Peyer's patch (tissue), 4 donors: ENCODE measurements at places on chromosomes 16 and 17. TPM values are rescaled to one million over a fixed set of nuclear protein-coding genes. Genes with fewer than 3 reads are reported as not detected.

The PEX12 gene
- total RNA-seq: 2.5 TPM

The WNT9B gene
- not detected for total RNA-seq

The TNFRSF12A gene
- total RNA-seq: 37.1 TPM

The TNFSF13 gene
- total RNA-seq: 5.0 TPM

The CLDN6 gene
- not detected for total RNA-seq

The KIFC3 gene
- total RNA-seq: 530 TPM

The CHD9NB gene
- not detected for total RNA-seq

GRCh38 chr17:48746916-48747444, 18.4 kb upstream of the HOXB13 start:
- H3K4me1 ChIP-seq: no peaks in the 10 kb centered on the region
- no peak for DNase-seq
- H3K36me3 ChIP-seq: no peaks in the 10 kb centered on the region
- no peak overlapping the region for H3K27ac ChIP-seq

DNA sequence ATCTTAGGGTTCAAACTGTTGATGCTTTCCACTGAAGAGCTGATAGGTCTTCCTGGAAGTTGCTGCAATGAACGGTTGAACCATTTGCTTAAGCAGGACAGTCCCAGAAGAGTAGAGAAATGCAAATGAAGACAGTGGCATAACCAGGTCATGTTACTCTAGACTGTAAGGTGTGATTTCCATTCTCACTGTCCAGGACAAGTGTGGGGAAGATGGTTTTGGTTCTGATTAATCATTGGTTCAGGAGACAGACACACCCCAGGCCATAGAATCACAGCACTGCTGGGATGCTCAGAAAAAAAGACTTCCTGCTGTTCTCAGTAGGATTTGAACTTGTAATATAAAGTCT, 34.8 kb upstream of the XYLT2 start:
- no peak overlapping the region for H3K4me3 ChIP-seq
- no peak overlapping the region for H3K27ac ChIP-seq
- no peaks in the 10 kb centered on the region for H3K27me3 ChIP-seq
- no peak for DNase-seq

DNA sequence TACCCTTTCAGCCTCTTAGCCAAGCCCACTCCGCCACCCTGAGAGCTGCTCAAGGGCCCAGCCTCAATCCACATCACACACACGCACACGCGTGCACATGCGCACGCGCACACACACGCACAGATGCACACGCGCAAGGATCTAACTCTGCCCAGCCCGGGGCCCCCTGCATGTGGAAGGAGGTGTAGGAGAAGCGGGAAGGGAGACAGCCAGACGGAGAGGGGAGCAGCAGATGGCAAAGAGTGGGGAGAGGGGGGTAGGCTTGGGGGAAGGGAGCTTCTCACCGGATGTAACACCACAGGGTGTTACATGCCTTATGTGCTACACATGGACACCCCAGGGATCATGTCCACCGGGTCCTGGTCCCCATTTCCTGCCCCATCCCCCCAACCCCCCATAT, 15.3 kb downstream of the DLG4 start:
- peak overlapping the region; percentile 52 for H3K4me3 ChIP-seq
- H3K27ac ChIP-seq: peak overlapping the region; percentile 56
- H3K36me3 ChIP-seq: peaks cover 10% of the 10 kb centered on the region
- H3K4me1 ChIP-seq: no peaks in the 10 kb centered on the region
- no peaks in the 10 kb centered on the region for H3K27me3 ChIP-seq

DNA sequence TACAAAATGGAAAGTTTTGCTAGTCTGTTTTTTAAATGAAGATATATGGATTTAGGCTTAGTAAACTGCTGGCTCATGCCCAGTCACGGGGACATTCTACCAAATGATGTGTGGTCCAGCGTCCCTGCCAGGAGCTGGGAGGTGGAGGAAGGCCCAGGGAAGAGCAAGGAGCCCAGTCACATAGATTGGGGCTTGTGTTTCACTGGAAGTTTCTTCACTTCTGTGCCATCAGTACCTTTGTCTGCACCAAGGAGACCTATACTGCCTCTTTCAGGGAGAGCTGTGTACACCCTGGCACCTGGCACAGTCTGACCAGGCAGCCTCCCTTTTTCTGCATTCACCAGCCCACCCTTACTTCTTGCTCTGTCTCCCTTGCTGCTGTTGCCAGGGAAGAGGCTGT, 32.6 kb upstream of the ERN1 start:
- H3K27me3 ChIP-seq: no peaks in the 10 kb centered on the region
- no peaks in the 10 kb centered on the region for H3K4me1 ChIP-seq
- DNase-seq: no peak
- no peak overlapping the region for H3K27ac ChIP-seq
- H3K4me3 ChIP-seq: no peak overlapping the region
- H3K36me3 ChIP-seq: peaks cover 16% of the 10 kb centered on the region

GRCh38 chr17:64384253-64385186, 6.1 kb downstream of the PECAM1 start:
- DNase-seq: peak; percentile 33
- peak overlapping the region; percentile 49 for H3K27ac ChIP-seq

DNA sequence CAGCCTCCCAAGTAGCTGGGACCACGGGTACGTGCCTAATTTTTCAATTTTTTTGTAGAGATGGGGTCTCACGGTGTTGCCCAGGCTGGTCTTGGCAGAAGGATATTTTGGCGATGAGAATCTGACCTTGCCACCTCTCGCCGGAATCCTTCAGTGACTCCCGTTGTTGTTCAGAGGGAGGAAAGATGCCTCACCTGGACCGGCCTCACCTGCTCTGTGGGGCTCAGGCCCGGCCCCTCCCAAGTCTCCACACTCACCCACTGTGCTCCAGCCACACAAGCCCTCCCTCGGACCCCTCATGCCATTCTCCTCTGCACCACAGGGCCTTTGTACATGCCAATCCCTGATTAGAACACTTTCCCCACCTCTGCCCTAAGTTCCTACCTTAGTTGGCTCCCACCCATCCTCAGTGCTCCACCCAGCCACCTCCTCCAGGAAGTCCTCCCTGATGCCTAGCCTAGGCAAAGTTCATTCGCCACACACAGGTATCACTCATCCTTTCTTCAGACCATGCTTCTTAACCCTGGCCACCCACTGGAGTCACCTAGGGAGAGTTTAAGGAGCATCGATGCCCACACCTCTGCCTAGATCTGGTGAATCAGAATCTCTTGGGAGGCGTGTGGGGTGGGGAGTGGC, 136.1 kb downstream of the GSG1L start:
- H3K4me1 ChIP-seq: no peaks in the 10 kb centered on the region
- H3K4me3 ChIP-seq: no peak overlapping the region

- H3K36me3 ChIP-seq: no peaks in the 10 kb centered on the region
- H3K4me1 ChIP-seq: no peaks in the 10 kb centered on the region
- no peak overlapping the region for H3K4me3 ChIP-seq
- DNase-seq: no peak
Measured at GRCh38 chr17:63988127-63988478, 10.0 kb upstream of the PRR29 start.

DNA sequence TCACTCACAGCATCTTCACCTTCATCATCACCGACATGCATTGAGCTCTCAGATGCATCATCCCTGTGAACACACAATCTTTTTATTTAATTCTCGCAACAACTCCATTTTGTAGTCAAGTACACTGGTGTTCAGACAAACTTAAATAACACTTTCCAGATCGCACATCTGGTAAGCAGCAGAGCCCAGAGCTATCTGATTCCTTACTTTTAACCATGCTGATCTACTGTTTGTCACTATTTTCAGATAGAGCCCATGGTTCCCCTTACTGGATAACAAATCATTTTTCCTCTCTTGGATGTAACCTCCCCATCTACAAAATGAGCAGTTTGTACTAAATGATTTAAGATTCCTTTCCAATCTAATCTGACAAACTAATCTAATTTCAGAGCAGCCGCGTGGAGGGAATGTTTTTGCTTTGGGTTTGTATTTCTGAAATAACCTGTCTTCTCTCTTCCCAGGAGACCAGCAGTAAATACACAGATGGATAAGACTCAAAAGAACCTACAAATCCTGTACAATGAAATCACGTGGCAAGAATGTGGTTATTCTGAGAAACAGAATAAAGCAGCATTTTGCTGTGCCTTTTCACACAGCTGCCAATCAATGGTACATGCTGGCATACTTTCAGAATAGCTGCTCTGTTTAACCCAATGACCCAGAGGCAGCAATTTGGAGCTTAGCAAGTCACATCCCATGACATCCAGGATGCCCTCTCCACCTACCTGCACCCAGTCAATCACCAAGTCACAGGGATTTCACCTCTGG, 72.9 kb upstream of the CCL2 start:
- no peak for DNase-seq
- H3K27me3 ChIP-seq: no peaks in the 10 kb centered on the region
- no peak overlapping the region for H3K4me3 ChIP-seq
- no peaks in the 10 kb centered on the region for H3K36me3 ChIP-seq
- H3K27ac ChIP-seq: no peak overlapping the region

GRCh38 chr17:41010441-41010840, 1.5 kb upstream of the KRTAP3-1 start:
- no peaks in the 10 kb centered on the region for H3K4me1 ChIP-seq
- no peak overlapping the region for H3K27ac ChIP-seq
- H3K27me3 ChIP-seq: no peaks in the 10 kb centered on the region
- no peaks in the 10 kb centered on the region for H3K36me3 ChIP-seq
- H3K4me3 ChIP-seq: no peak overlapping the region

- H3K4me3 ChIP-seq: no peak overlapping the region
- no peaks in the 10 kb centered on the region for H3K27me3 ChIP-seq
- H3K27ac ChIP-seq: peak overlapping the region; percentile 55
- H3K36me3 ChIP-seq: peaks cover 43% of the 10 kb centered on the region
- no peak for DNase-seq
Measured at GRCh38 chr17:18981335-18981641, 23.3 kb downstream of the FAM83G start.

DNA sequence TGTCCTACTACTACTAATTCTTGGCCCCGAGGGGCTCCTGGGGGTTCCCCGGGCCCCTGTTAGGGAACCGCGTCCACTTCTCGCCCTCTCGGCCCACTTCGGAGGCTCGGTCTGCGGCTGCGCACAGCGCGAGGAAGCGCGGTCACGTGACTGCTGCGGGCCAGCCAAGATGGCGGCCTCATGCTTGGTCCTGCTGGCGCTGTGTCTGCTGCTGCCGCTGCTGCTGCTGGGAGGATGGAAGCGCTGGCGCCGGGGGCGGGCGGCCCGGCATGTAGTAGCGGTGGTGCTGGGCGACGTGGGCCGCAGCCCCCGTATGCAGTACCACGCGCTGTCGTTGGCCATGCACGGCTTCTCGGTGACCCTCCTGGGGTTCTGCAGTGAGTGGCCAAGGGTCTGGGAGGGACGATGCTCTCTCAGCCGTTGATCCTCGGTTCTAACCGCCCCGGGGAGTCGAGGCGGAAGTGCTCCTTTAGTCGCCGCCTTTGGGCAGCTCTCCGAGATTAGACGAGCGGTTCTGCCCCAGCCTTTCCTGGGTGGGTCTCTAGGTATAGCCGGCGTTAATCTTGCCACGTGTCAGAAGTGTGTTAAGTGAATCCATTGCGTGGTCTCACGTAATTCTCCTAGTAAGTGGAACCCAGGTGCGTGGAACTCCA, at the start of gene ALG1:
ALG1 (plus strand) TSS at position 163 of the 653 bp plus-strand sequence; CDS start at position 170, 7 bp downstream.
- H3K4me3 ChIP-seq: peak within 1 kb of the TSS; percentile 68
- peak; percentile 89 for DNase-seq
- H3K27ac ChIP-seq: peak within 1 kb of the TSS; percentile 85
- no peaks in the 10 kb centered on the region for H3K27me3 ChIP-seq
- peaks cover 21% of the 10 kb centered on the region for H3K36me3 ChIP-seq
- peaks cover 6% of the 10 kb centered on the region for H3K4me1 ChIP-seq

GRCh38 chr17:66654106-66654740, 180.7 kb upstream of the CACNG5 start:
- no peaks in the 10 kb centered on the region for H3K36me3 ChIP-seq
- DNase-seq: no peak
- no peak overlapping the region for H3K27ac ChIP-seq
- H3K4me3 ChIP-seq: no peak overlapping the region
- no peaks in the 10 kb centered on the region for H3K27me3 ChIP-seq
- H3K4me1 ChIP-seq: no peaks in the 10 kb centered on the region

GRCh38 chr17:78939615-78940014, 14.4 kb upstream of the TIMP2 start:
- H3K4me3 ChIP-seq: no peak overlapping the region
- no peaks in the 10 kb centered on the region for H3K36me3 ChIP-seq
- no peak for DNase-seq

- H3K4me3 ChIP-seq: no peak overlapping the region
- DNase-seq: no peak
- H3K27ac ChIP-seq: no peak overlapping the region
- H3K4me1 ChIP-seq: no peaks in the 10 kb centered on the region
- no peaks in the 10 kb centered on the region for H3K27me3 ChIP-seq
Measured at GRCh38 chr17:9522074-9522473, 53.5 kb downstream of the STX8 start.

GRCh38 chr17:75125984-75126383, 5.6 kb downstream of the NT5C start:
- no peaks in the 10 kb centered on the region for H3K36me3 ChIP-seq
- H3K4me1 ChIP-seq: peaks cover 5% of the 10 kb centered on the region
- H3K27me3 ChIP-seq: no peaks in the 10 kb centered on the region

DNA sequence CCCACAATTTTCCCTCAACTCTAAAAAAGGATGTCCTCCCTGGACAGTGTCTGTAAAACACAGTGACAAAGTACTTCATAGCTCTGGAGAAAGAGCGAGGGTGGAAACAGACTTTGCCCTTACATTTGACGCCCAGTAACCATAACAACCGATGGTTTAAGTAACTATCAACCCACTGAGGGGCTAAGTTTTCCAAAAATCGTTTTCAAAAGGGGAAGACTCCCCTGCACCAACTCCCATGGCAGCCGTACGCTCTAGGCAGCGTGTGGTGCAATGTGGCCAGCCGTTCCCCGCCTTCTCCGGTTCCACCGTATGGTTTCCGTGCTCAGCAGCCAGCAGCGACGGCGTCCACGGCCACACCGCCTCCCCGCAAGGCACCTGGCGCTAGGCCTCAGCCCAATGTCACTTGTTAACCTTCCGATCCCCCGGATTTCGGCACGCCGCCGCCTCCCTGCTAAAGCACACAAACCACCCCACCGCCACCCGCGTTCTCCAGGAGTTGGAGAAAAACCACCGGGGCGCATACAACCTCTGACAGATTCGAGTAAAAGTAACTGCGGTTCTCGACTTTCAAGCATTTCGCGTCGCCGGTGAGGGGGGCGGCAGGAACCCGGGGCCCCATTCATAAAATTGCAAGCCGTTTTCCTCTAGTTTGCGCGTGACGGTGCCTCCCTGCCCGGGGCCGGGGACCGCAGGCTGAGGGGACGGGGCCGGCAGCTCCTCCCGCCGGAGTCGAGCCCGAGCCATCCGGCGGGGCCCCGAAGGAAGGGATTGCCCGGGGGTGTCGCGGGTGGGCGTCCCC, 661 bp downstream of the TEX2 start:
- no peaks in the 10 kb centered on the region for H3K4me1 ChIP-seq
- no peaks in the 10 kb centered on the region for H3K36me3 ChIP-seq
- H3K4me3 ChIP-seq: peak overlapping the region; percentile 90
- H3K27ac ChIP-seq: peak overlapping the region; percentile 87
- no peaks in the 10 kb centered on the region for H3K27me3 ChIP-seq

- H3K27me3 ChIP-seq: no peaks in the 10 kb centered on the region
- H3K4me1 ChIP-seq: peaks cover 12% of the 10 kb centered on the region
- H3K36me3 ChIP-seq: no peaks in the 10 kb centered on the region
Measured at GRCh38 chr17:38886643-38887010, 16.8 kb downstream of the LASP1 start.

GRCh38 chr16:19513377-19514053, 8.4 kb downstream of the GDE1 start:
- peaks cover 25% of the 10 kb centered on the region for H3K36me3 ChIP-seq
- H3K4me1 ChIP-seq: peaks cover 29% of the 10 kb centered on the region
- no peak overlapping the region for H3K4me3 ChIP-seq
- DNase-seq: no peak
- no peak overlapping the region for H3K27ac ChIP-seq

GRCh38 chr16:20838240-20838639, 31.9 kb downstream of the REXO5 start:
- no peak overlapping the region for H3K27ac ChIP-seq
- no peaks in the 10 kb centered on the region for H3K36me3 ChIP-seq
- no peaks in the 10 kb centered on the region for H3K4me1 ChIP-seq
- no peaks in the 10 kb centered on the region for H3K27me3 ChIP-seq
